Stimulated activated CD8-positive, alpha-beta memory T cell treated with anti-CD3 and anti-CD28 coated beads, Interleukin-2, amount 100 ng/mL, for 1 hour (primary cell): ENCODE measurements at places on chromosomes 6 and 20.

DNA sequence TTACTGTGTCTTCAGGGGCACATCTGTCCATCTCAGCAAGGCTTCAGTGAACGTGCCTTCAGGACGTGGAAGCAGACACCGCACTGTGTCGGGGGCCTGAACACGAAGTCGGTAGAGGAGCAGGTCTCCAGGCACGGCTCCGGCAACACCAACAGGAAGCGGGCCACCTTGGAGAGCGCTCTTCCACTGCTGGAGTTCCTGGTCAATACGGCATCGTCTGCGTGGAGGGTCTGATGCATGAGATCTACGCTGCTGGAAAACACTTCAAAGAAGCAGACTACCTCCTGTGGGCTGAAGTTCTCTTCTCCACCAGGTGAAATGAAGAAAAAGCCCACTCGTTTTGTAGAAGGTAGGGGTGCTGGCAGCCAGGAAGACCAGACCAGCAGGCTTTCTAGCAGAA, 69.3 kb upstream of the SLCO4A1 start:
- no peak for DNase-seq

- DNase-seq, result no peak
These were observed 55.5 kb downstream of the TTI1 start for GRCh38 chr20:37977786-37978185.

DNA sequence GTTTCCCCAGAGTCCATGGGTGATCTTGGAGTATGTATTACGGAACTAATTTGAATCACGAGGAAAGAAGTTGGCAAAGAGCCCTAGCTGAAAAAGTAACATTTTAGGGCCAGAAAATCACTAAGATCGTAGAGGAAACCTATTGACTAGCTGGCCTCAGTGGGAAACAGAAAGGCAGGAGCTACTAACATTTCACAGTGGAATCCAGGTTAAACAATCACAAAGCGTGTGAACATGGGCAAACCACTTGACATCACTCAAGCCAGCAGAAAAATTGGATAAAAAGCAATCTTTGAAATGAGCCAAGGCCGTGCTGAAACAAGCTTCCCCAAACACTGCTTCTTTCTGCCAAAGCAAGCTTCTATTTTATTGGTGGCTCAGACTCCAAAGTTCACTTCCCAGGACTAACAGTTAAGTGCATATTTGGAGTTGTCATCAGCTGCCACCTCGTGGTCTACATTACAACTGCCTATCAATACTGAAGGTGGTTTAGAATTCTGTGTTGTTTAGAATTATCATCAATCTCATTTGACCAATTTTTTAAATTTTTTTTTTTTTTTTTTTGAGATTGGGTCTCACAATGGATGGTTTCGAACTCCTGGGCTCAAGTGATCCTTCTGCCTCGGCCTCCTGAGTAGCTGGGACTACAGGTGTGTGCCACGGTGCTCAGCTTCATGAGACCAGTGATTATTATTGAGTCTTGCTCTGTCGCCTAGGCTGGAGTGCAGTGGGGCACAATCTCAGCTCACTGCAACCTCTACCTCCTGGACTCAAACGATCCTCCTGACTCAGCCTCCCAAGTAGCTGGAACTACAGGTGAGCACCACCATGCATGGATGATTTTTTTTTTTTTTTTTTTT, 10.6 kb downstream of the RPS10 start:
- no peak for DNase-seq

DNA sequence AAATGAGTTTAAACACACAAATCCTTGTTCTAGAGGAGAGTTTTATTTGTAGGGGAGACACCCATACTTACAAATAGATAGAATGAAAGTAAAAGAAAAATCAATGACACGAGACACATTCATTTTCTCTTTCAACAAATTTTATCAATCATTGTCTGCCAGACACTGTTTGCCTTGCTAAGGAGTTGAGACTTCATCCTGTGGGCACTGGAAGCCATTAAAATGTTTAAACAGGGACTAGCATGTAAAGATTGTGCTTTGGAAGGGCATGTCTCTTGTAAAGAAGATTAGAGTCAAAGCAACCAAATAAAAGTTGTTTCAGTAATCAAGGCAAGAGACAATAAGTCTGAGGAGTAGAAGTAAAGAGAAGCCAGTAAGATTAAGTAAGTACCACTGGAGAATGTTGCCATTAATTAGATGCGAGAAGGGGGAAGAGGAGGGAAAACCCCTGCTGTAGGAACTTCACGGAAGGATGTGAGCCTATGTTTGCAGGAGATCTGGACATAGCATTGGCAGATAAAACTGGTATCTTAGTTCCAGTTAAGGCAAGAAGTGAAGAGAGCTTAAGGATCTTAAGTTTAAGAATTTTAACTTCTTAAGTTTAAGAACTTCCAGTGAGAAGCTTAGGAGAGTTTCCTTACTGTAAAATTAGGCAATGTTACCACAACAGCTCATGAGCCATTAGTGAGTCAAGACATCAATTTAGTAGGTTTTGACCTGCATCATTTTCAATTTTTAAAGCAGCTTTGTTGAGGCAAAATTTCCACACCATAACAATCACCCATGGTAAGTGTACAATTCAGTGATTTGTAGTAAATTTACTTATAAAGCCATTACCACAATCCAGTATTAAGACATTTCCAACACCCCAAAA, 117.0 kb upstream of the UST start:
- DNase-seq, result no peak
